ENCODE measurements at places on chromosomes 16 and 17. TPM values are rescaled to one million over a fixed set of nuclear protein-coding genes. Genes with fewer than 3 reads are reported as not detected.

DNA sequence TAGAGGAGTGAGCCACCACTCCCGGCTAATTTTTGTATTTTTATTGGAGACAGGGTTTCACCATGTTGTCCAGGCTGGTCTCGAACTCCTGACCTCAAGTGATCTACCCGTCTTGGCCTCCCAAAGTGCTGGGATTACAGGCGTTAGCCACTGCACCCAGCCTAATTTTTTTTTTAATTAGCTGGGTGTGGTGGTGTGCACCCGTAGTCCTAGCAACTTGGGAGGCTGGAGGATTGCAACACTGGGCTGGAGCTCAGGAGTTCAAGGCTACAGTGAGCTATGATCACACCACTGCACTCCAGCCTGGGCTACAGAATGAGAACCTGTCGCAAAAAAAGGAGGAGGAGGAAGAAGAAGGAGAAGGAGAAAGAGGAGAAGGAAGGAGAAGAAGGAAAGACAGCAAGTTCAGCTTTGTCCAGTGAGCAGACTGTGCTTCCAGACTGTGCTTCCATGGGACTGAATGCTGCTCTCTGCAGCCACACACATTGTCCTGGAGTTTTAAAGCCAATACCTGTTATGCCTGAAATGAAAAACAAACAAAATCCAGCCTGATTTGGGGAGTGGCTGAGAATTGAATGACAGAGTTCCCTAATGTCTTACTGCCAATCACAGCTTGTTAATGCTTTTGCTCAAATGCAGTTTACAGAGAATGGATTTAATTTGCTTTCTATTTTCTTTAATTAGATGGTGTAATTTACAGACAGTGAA, 2.8 kb upstream of the TNFRSF13B start:
- DNase-seq: no peak

Gene KRTAP16-1
- total RNA-seq: not detected

DNA sequence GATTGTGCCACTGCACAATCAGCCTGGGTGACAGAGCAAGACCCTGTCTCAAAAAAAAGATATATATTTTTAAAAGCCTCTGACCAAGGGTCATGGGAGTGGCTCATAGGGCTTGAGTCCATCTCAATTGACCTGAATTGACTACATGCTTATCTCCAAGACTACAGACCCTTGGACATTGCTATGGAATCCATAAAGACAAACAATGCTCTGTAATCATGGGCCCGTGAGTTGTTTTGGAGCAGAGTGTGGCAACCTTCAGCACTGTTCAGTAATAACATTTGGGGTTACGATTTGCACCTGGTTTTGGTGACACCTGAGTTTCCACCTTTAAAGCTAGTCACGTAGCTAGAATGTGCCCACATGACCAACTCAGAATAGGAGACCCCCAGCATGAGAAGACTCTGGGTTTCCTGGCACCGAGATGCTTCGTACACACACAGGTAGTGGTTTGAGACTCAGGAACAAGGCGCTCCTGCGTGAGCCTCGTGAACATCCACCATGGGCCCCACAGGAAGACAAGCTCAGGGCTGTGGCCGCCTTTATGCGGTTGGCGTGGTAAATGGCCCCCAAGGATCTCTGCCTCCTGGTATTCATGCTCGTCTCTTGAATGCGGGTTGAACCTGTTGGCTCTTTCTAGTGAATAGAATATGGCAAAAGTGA, 66.6 kb upstream of the RPH3AL start:
- peak; percentile 68 for DNase-seq

Gene FLII
- total RNA-seq: 357 TPM

Gene SEPTIN1
- 202 TPM for total RNA-seq
